ENCODE measurements at places on chromosomes 3 and 15. TPM values are rescaled to one million over a fixed set of nuclear protein-coding genes. Genes with fewer than 3 reads are reported as not detected.

GRCh38 chr15:79025201-79025600, 65.4 kb downstream of the RASGRF1 start:
- DNase-seq = no peak
- H3K4me1 ChIP-seq = no peaks in the 10 kb centered on the region
- no peak overlapping the region for H3K4me3 ChIP-seq
- no peaks in the 10 kb centered on the region for H3K27me3 ChIP-seq

GRCh38 chr3:32374788-32375595, 16.7 kb upstream of the CMTM7 start:
- H3K27ac ChIP-seq = peak overlapping the region; percentile 88
- no peaks in the 10 kb centered on the region for H3K27me3 ChIP-seq
- peak; percentile 68 for DNase-seq
- H3K4me1 ChIP-seq = peaks cover 17% of the 10 kb centered on the region
- H3K4me3 ChIP-seq = no peak overlapping the region

GRCh38 chr15:32831485-32831884, 113.7 kb downstream of the GREM1 start:
- H3K4me3 ChIP-seq = no peak overlapping the region
- H3K4me1 ChIP-seq = no peaks in the 10 kb centered on the region
- no peak overlapping the region for H3K27ac ChIP-seq
- no peak for DNase-seq

- H3K27me3 ChIP-seq = no peaks in the 10 kb centered on the region
- H3K27ac ChIP-seq = no peak overlapping the region
- peaks cover 4% of the 10 kb centered on the region for H3K36me3 ChIP-seq
- no peaks in the 10 kb centered on the region for H3K4me1 ChIP-seq
- no peak for DNase-seq
Observed at GRCh38 chr3:4416961-4417360, 50.1 kb downstream of the SUMF1 start.

DNA sequence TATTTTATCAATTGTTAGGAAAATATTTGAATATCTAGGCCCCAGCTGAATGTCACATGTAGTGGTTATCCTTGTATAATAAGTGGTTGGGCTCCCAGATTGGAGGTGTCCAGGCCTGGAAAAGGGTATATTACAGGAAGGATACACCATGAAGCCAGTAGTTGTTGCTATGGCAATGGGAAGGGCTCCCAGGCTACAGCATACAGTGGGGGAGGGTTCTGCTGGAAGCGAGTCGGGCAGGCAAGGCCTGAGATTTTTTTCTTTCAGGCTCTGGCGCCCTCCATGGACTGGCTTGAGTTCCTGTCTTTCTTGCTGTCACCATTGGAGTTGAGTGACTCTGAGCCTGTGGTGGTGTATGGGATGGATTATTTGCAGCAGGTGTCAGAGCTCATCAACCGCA, 8.9 kb downstream of the ECE2 start:
- no peak overlapping the region for H3K4me3 ChIP-seq
- H3K27ac ChIP-seq = no peak overlapping the region
- DNase-seq = no peak
- peaks cover 52% of the 10 kb centered on the region for H3K27me3 ChIP-seq
- peaks cover 5% of the 10 kb centered on the region for H3K36me3 ChIP-seq
- H3K4me1 ChIP-seq = peaks cover 2% of the 10 kb centered on the region

DNA sequence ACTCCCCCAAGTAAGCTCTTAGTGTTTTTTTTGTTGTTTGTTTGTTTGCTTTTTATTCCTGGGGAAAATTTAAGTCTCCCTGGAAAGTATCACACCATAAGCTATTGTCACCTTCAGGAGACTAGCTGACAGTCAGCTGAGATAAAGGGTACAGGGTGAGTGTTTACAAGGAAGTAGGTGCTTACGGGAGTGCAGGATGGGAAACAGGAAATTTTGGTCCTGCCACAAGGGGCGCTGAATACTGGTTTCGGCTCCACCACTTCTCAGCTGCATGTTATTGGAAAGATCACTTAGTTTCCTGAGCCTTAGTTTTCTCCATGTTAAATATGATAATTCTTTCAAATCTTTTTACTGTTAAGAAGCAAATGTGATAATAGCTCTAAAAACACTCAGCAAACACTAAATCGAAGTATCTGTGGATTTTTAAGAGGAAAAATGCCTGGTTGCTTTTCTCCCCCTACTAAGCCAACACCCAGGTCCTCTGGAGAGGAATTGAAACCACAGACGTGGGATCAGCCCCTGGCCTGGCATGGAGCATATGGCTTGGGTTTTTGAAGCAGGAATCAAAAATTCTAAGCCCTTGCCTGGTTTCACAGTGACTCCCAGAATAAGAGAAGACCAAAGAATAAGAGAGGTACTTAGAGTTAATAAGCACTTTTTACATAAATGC, 90.7 kb downstream of the SCN11A start:
- H3K27me3 ChIP-seq = peaks cover 5% of the 10 kb centered on the region
- no peak for DNase-seq
- no peaks in the 10 kb centered on the region for H3K36me3 ChIP-seq
- H3K4me1 ChIP-seq = peaks cover 11% of the 10 kb centered on the region
- H3K4me3 ChIP-seq = no peak overlapping the region
- H3K27ac ChIP-seq = peak overlapping the region; percentile 39

- H3K4me1 ChIP-seq = no peaks in the 10 kb centered on the region
- no peak overlapping the region for H3K27ac ChIP-seq
- no peak for DNase-seq
- H3K4me3 ChIP-seq = no peak overlapping the region
- no peaks in the 10 kb centered on the region for H3K27me3 ChIP-seq
- H3K36me3 ChIP-seq = no peaks in the 10 kb centered on the region
Observed at GRCh38 chr3:175743733-175744400, 884.7 kb downstream of the NAALADL2 start.

DNA sequence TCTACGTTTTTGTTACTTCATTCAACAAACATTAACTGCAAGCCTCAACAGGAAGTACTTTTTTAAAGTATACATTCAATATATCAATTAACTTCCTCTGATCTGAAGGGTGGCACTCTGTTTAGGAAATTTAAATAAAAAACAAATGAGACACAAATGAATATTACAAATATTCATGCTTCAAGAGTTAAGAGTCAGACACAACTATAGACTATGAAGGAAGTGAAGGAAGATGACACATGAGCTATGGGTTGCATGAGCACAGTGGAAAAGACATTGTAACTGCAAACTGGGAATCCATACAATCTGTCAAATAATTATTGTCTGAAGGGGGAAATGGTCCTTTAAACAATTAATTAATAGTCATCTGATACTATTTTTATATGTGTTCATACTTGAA, 26.8 kb upstream of the ALCAM start:
- no peaks in the 10 kb centered on the region for H3K4me1 ChIP-seq
- H3K36me3 ChIP-seq = no peaks in the 10 kb centered on the region
- no peak overlapping the region for H3K4me3 ChIP-seq
- peaks cover 2% of the 10 kb centered on the region for H3K27me3 ChIP-seq

GRCh38 chr15:66617137-66618090, 51.6 kb upstream of the LCTL start:
- H3K4me3 ChIP-seq = no peak overlapping the region
- no peak overlapping the region for H3K27ac ChIP-seq
- H3K27me3 ChIP-seq = peaks cover 40% of the 10 kb centered on the region
- H3K4me1 ChIP-seq = peaks cover 9% of the 10 kb centered on the region

DNA sequence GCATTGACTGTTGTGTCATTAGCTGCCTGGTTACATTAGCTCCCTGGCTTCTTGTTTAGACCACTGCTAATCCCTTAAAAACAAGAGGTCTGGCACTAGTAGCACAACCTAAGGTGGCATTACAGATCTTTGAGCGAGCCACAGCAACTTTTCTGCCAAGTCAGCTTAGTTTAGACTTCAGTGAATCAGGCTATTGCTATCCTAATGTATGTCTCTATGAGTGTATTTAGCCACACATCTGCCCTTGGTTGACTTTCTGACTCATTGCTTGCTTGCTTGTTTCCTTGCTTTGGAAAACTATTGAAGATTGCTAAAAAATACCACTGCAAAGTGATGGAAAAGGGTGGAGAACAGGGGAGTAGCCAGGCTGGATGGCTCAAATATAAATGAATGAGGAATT, 50.2 kb downstream of the CHP1 start:
- H3K36me3 ChIP-seq = peaks cover 15% of the 10 kb centered on the region
- H3K27ac ChIP-seq = no peak overlapping the region
- no peak overlapping the region for H3K4me3 ChIP-seq
- no peak for DNase-seq
- peaks cover 22% of the 10 kb centered on the region for H3K4me1 ChIP-seq

DNA sequence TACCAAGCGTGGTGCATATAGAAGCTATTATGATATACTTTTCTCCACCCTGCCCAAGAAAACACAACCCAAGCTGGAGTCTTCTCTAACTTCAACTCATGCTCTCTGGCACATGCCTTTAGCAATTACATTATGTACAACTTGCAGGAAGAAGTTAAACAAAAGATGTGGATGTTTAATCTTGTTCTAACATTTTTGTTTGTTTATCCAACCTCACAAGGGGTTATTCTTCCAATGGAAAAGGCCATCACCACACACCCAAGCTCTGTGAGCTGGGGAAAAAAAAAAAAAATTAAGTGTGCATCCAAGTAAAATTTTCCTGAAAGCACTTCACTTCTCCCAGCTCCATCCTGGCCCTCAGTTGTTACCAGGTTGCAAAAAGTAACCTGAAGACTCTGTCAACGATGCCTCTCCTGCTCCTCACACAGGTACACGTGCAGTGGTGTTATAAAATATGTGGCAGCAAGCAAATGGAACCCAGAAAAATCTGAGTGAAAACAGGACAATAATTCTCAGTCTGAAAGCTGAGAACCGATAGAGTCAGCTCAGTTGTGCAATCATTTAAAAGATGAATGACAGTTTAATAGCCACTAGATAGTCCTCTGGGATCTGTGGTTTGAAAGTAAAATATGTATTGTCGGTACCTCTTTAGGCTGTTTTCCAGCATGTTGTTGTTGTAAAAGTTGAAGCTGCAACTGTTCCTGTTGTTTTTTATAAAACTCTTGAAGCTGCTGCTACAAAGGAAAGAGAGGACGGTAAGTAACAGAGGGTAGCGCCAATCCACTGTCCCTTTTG, 531.4 kb downstream of the FOXP1 start:
- H3K36me3 ChIP-seq = peaks cover 7% of the 10 kb centered on the region
- H3K4me3 ChIP-seq = peak overlapping the region; percentile 36
- H3K27me3 ChIP-seq = no peaks in the 10 kb centered on the region
- H3K27ac ChIP-seq = peak overlapping the region; percentile 98
- peaks cover 72% of the 10 kb centered on the region for H3K4me1 ChIP-seq

DNA sequence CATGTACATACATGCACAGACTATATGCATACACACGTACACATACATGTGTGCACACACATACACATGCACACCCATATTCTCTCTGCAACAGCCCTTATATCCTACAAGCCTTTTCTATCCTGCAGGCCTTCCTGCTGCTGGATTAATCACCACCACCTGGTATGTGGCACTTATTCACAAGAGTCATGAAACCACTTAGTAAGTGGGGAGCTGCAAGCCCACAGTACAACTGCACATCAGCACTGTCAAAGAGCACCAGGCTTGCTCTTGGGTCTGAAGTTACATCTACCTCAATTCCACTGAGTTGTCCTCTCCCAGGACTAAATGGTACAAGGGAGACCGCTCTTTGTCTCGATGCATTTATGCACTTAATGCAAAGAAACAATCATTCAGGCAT, 233.2 kb downstream of the KLF13 start:
- no peak for DNase-seq
- peaks cover 20% of the 10 kb centered on the region for H3K27me3 ChIP-seq
- H3K27ac ChIP-seq = no peak overlapping the region
- H3K4me1 ChIP-seq = no peaks in the 10 kb centered on the region

DNA sequence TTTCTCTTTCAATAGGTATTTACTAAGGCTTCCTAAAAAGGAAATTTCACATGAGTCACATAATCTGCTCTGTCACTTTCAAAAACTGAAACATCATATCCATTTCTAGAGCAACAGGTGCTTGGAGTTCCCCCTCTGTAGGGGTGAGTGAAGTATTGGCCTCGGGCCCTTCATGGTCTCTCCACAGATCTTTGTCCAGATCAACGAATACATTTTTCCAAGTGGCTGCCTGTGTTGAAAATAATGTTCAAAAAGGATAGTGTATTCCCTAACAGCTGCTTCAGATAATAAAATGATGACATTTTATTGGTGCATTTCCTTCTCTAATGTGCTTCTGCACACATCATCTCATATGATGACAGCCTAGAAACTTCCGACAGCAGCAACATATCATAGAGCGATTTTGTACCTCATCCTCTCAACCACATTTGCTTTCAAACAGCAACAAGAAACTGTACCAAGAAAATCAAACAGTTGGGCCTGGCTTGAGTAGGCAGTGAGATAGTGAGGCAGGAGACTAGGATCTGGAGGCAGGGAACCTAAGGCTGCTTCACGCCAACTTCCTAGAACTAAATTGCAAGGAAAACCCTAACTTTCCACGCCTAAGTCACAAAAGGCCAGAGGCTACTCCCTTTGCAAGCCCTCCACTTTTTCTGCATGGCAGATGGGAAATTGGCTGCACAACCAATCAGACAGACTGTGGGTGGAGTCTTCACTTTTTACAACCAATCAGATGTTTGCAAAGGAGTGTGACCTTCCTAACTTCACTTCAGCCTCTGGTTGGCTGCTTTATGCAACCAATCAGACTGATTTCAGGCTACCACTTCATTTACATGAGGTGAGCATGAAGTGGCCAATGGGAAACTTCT, 340.2 kb downstream of the LRRC3B start:
- no peak overlapping the region for H3K4me3 ChIP-seq
- DNase-seq = no peak

DNA sequence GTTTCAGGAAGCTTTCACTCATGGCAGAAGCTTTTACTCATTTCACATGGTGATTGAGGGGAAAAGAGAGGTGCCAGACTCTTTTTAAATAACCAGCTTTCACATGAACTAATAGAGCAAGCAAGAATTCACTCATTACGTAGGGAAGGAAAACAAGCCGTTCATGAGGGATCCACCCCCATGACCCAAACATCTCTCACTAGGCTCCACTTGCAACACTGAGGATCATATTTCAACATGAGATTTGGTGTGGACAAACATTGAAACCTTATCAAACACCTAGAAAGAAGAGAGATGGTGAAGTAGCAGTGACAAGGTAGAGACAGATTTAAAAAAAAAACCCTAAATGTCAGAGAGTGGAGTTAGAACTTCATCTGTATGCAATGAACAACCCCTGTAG, 408.6 kb upstream of the PDZRN3 start:
- H3K4me3 ChIP-seq = no peak overlapping the region
- H3K4me1 ChIP-seq = no peaks in the 10 kb centered on the region
- H3K36me3 ChIP-seq = no peaks in the 10 kb centered on the region
- H3K27me3 ChIP-seq = no peaks in the 10 kb centered on the region

- H3K4me1 ChIP-seq = peaks cover 11% of the 10 kb centered on the region
- DNase-seq = no peak
- H3K27me3 ChIP-seq = no peaks in the 10 kb centered on the region
- H3K36me3 ChIP-seq = no peaks in the 10 kb centered on the region
Observed at GRCh38 chr3:114452256-114452655, 158.4 kb downstream of the TIGIT start.

- no peak for DNase-seq
- H3K27me3 ChIP-seq = no peaks in the 10 kb centered on the region
- peaks cover 32% of the 10 kb centered on the region for H3K4me1 ChIP-seq
- H3K27ac ChIP-seq = peak overlapping the region; percentile 16
- H3K4me3 ChIP-seq = no peak overlapping the region
Observed at GRCh38 chr3:101836652-101837598, 12.4 kb upstream of the NFKBIZ start.

The CSNK1G1 gene
- 23.2 TPM for total RNA-seq

The NLGN1 gene
- total RNA-seq = not detected

The SPTSSB gene
- total RNA-seq = 0.32 TPM

The SCAANT1 gene
- 1.7 TPM for total RNA-seq

The LRTM1 gene
- total RNA-seq = not detected
